Activated CD4-positive, CD25-positive, alpha-beta regulatory T cell (primary cell): ENCODE measurements at places on chromosomes 7 and 10.

GRCh38 chr7:1440620-1441019 lies 18.6 kb downstream of the MICALL2 start:
- DNase-seq: no peak

- DNase-seq: no peak
Measured at GRCh38 chr7:47327698-47328391, 254.1 kb downstream of the TNS3 start.

DNA sequence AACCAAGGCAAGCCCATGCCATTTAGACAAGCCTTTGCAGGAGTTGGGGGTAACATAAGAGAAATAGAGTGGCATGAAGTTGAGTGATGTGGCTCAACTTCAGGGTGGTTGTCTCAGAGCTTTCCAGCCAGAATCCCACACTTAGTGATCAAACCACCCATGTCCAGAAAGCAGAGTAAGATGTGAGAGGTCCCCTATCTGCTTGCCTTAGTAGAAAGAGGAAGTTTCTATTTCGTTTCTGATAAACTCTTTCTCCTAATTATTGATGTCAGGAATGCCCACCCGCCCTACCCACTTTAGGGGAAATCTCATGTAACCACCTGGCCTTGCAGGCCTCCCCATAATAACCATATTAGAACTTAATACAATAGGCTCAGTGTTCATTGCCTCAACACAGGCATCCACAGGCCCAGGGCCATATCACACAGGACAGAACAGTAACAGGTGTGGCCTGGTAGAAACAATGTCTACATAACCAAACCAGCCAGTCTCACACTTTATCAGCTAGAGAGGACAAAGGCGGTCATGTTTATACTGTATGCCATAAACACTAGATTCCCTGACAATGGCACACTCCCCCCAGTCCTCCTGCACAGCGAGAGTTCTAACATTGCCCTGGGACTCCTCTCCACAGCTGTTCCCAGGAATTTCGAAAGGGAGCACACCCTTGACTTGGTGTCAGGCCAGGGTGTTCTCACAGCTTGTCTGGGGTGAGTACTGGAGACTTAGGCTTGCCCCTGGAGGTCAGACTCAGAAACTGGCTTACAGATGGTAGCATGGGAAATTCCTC lies 364.4 kb downstream of the CXCL12 start:
- no peak for DNase-seq

GRCh38 chr7:22316914-22317313 lies 40.0 kb downstream of the RAPGEF5 start:
- no peak for DNase-seq

DNA sequence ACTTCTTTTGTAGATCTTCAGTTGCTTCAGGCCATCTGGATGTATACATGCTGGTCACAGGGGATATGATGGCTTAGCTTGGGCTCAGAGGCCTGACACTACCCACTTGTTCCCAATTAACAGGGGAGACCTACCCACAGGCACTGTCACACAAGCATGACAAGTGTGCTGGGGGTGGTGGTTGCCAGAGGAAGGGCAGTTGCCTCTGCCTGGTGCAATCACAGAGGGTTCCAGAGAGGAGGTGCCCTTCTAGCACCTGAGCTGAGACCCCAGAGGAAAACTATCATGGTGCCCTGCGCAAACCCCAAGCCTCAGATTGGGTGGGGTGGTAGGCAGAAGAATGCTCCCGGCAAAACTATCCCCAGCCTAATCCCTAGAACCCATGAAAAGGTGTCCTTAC lies 65.6 kb upstream of the NANOS1 start:
- no peak for DNase-seq

DNA sequence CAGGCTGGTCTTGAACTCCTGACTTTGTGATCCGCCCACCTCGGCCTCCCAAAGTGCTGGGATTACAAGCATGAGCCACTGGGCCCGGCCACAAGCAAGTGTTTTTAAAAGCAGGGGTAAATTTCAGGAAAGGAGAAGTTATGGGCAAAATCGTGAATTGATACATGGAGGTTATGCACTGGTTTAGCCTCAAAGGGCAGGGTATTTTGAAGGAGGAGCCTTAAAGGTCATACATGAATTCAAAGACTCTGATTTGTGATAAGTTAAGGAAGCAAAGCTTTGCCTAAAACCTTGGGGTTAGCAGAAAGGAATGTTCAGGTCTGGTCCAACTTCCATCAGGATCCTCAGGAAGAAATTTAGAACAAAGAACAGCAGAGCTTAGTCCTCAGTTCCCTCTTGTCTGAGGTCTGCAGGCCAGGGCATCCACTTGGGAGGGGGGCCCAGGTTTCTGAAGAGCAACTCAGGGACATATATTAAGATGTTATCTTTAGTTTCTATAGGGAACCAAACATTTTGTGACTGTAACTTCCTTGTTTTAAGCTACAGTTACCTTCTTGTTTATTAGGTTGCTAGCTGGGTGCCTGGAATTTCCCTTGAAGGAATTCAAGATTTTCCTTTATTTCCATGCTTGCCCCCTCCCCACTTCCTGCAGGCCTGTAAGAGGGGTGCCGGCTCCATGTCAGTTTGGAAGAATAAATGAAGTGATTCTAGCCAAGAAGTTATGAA lies 2.8 kb upstream of the REPIN1 start:
- no peak for DNase-seq

DNA sequence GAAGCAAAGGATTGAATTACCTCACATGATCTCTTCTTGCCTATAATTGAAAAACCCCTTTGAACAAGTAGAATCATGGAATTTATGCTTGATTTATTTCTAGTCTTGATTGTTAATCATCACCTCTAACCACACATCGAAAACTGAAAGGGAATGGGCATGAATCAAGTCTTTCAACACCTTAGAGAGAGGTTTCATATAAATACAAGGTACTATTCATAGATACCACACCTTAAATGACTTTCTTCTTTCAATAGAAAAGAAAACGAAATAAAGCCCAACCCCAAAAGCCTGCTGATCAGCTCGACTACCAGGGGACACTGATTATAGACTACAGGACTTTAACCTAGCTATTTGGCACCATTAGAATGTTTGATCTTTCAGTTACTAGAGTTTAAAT lies 128.6 kb upstream of the PTPRZ1 start:
- DNase-seq: no peak

DNA sequence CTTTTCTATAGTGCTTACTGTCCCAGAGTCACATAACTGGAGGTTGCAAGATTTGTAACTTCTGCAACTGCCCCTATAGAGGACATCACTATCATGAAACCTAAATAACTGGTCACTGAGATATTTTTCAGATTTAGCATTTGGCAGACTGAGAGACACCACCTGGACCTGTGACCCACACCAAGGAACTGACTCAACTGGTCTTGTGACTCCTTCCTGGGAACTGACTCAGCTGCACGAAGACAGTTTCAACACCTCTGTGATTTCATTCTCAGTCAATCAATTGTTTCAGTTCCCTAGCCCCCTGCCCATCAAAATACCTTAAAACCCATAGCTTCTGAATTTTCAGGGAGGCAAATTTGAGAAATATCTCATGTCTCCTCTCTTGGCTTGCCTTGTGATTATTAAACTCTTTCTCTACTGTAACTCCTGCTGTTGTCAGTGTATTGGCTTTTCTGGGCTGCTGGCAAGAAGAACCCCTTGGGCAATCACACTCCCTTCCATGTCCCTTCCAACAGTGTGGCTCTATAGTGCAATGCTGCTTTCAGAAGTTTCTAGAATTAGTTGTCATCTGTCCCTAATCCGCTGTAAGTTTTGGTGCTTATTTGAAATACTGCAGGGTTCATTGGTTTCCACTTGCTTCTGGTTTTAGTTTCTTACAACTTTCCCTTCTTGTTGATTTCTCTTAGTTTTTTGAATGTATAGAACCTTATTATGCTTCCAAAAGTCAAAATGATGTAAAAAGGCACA lies 127.8 kb upstream of the ADCY1 start:
- DNase-seq: no peak

DNA sequence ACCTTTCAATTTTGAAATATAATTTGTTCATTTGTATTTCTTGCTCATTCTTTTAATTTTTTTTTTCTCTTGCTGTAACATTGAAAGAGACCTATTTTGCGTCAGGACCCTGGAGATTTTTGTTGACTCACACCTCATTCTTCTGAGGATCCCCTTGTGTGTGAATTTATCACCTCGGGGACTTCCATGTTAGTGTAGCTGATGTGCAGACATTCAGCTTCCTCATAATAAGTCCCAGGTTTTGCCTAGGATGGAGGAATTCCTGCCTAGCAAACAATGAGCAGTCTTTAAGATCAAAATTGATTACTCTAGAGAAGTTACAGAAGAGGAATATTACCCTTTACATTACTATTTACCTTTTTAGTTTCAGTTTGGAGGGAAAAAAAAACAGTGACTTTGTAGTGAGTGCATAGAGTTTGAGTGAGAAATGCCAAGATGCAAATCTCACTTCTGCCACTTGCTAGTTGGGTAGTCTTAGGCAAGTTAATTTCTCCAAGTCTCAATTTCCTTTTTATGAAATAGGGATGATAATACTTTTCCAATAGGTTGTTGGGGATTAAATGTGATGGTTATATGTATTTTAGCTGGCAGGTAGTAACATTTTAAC lies 14.3 kb downstream of the TES start:
- no peak for DNase-seq

- no peak for DNase-seq
Measured at GRCh38 chr7:129122751-129123509, 21.6 kb upstream of the TSPAN33 start.

DNA sequence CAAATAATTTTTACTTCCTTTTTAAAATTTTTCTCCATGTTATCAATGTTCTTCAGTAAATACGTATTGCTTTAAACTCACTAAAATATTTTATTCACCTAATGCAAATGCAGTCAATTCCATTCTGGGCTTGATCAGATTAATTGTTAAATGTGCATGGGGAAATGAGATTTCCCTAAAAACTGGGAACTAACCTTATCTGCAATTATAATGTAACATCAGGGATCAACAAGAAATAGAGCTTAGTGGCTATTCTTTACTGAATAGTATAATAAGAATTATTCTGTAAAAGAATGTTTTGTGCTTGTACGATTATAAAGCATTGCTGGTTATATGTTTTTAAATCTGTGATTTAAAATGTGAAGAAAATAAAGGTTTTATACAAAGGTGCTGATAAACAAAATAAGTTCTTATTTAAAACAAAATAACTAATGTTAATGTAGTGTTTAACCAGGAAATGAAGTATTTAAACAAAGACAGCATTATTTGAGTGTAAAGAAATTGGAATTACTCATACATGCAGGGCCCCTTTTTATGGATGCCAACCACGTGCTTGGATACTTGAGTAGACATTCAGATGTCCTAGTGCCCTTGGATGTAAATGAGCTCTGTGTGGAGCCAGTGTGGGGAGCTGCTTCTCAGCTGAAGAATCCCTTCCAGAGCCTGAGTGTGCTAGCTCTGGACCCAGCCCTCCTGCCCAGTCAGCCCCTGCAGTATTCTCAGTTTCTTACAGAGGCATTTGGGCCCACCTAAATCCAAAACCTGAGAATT lies 84.2 kb downstream of the REEP3 start:
- no peak for DNase-seq

- no peak for DNase-seq
Measured at GRCh38 chr10:122213766-122214165, 57.3 kb upstream of the BTBD16 start.

GRCh38 chr10:112498806-112499205 lies 51.8 kb downstream of the VTI1A start:
- DNase-seq: no peak

GRCh38 chr7:55348502-55348901 lies 16.6 kb upstream of the LANCL2 start:
- no peak for DNase-seq

- no peak for DNase-seq
Measured at GRCh38 chr10:122336332-122336731, 38.2 kb upstream of the PLEKHA1 start.
